ENCODE measurements at places on chromosomes 7 and 10.

DNA sequence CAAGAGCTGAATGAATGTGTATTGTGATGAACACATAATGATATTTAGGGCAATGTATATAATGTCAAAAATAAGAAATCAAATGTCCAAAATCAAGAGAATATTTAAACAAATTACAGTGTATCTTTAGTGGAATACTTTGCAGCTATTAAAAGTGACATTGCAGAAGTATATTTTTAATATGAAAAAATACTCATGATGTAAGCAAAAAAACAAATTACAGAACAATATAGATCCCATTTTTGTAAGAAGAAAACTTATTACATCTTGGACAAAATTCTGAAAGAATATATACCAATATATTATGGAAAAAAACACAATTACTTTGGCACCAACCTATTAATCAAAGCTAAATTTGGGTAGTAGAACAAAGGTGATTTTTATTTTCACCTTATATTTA lies 308.2 kb upstream of the NEBL start:
- DNase-seq = no peak

DNA sequence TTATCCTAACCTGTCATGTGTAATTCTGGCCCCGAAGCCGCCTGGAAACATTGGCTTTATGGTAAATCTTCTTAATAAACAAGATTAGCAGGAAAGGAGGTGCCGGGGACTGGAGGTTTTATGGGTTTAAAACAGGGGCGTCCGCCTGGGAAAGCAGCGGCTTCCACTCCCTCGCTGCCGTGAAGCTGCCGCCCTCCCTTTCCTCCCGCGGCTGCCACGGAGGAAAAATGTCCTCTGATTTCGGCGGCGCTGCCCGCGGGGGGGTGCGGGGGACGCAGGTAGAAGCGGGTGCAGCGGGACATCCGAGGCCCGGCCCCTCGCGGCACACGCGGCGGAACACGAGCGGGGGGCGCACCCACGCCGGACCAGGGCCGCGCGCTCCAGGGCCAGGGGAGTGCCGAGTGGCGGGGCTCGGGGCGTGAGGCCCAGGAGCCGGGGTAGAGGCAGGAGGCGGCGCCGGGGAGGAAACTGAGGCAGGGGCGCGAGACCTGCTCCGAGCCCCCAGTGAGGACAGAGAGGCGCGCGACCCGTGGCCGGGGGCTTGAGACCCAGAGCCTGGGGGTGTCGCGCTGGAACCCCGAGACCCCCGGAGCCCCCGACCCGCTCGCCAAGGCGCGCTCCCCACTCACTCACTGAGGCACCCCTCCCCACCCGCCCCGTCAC lies 993 bp downstream of the PTPRN2 start:
- no peak for DNase-seq

DNA sequence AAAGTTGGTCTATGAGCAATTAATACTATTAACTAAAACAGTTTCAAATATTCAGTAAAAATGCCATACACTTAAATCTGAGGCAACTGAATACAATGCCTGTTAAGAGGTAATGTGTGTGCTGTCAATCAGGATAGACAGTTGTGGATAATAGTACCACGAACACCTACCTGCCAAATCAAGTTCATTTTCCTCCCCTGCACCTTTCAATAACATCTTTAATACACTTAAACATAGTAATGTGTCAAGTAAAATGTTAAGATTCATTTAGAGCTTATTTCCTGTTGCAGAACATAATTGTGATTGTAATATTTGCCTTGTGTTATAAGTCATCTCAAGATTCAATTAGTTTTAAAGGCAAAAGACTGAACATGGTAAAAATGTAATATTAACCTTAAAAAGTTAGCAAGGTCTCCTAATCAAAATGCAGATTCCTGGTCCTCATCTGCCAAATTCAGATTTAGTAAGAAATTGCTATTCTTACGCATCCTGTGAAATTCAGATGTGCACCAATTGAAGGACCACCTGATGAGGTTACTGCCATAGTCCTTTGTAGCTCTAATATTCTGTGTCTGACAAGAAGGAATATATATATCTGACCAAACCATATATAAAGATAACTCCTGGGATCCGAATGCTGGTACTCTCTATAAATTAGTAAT lies 37.1 kb downstream of the COL1A2 start:
- no peak for DNase-seq

DNA sequence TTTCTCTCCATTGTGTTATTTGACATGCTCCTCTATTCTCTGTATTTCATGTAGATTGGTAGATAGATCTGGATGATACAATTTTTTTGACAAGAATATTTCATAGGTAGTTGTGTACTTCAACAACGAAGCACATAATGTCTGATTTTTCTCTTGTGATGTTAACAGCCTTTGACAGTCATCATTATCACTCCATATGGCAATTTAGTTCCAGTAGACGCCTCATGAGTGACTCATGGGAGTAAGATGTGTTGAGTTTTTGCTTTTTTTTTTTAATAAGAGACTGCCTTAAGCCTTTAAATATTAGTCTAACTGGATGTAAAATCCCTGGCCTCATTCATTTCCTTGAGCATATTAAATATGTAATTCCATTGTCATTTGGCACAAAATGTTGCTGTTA lies 123.5 kb upstream of the ZNF32 start:
- DNase-seq = no peak

GRCh38 chr7:36135700-36136099 lies 17.4 kb upstream of the EEPD1 start:
- no peak for DNase-seq

GRCh38 chr10:69382382-69383117 lies 34.2 kb downstream of the TACR2 start:
- DNase-seq = no peak

DNA sequence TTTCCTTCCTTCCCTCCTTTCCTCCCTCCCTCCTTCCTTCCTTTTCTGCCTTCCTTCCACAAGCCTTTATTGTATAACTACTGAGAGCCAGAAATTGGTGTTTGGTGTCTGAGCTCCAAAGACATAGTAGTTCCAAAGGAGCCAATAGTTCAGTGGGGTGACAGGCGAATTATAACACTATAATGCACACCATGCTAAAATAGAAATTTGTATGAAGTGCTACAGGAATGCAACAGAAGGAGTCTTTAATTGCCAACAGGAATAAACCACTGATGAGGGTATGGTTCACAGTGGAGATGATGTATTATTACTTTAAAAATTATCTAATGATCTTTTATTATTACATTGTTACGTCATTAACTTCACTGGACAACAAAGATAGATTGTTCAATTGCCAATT lies 158.8 kb upstream of the SP8 start:
- no peak for DNase-seq

DNA sequence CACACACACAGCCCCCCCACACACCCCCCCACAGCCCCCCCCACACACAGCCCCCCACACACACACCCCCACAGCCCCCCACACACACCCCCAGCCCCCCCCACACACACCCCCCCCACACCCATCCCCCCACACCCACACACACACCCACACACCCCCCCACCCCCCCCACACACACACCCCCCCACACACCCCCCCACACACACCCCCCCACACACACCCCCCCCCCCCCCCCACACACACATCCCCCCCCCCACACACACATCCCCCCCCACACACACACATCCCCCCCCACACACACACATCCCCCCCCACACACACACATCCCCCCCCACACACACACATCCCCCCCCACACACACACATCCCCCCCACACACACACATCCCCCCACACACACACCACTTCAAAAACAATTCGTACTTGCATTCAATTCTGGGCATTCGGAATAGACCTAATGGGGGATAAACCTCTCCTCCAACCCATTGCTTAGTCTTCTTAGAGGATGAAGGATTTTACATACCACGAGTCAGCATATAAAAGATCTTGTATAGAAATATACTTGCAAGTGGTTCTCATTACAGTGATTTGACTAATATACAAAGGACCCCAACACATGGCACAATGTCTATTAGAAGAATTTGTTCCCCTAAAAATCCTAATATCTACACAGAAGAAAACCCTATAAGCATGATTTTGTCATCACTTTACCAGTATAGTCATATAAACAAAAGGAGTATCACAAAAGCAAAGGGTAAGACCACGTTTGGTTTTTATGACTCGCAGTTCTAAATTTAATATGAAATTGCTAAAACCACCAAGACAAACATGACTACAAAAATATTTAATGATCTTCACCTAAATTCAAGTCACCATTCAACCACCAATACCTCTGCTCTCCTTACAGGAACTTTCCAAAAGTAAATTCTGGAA lies 80.9 kb downstream of the DIP2C start:
- DNase-seq = no peak

- DNase-seq = no peak
These were observed 152.4 kb downstream of the KIF20B start for GRCh38 chr10:89853781-89854191.

- peak; percentile 5 for DNase-seq
These were observed 766 bp downstream of the BAMBI start for GRCh38 chr10:28677888-28678686.

DNA sequence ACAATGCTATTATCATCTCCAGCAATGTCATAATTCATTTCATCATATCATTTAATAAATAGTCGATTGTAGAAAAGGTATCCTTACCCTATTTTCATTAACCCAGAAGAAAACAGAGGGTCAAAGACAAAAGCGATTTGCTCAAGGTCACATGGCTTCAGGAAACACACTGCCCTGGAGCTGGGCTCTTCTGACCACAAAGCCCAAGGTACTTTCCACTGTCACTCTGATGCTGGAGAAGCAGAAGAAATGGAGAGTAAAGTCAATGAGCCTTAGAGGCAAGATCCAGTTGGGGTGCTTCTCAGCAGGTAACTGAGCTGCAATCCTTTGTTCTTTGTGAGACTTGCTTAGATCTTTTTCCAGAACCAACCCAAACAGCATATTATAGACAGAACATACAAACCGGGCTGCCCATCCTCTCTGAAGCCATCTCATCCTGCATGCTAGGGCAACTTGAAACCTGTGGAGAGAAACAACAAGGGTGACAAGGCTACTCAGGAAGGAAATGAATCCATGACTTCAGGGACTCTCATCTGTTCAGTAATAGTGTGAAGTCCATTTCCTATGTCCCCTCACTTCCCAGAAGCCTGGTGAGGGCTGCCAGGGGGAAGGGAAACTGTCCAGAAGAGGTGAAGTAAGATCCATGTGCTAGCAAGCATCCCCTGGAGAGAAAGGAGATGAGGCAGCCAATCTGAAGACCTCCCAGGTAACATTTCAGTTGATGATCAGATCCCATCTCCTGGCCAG lies 148.6 kb upstream of the SVIL start:
- DNase-seq = no peak

DNA sequence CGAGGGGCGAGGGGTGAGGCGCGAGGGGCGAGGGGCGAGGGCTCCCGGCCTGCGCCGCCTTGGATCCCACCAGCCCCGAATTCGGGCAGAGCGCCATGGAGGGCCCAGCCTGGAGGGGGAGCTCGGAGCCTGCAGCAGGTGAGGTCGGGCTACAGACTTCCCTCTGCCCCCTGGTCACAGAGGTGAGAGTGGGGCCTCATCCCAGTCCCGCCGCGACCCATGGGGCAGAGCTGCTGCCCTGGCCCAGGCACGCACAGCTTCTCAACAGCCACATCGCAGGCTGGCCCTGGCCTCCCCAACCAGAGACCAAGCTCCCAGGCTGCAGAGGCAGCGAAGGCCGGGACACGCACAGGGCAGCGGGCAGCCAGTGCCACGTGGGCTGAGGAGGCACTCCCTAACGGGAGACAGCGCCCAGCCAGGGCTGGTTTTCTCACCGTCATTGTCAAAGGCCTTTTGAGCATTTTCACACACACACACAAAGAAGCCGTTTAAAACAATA lies 191.8 kb downstream of the PTPRN2 start:
- no peak for DNase-seq

DNA sequence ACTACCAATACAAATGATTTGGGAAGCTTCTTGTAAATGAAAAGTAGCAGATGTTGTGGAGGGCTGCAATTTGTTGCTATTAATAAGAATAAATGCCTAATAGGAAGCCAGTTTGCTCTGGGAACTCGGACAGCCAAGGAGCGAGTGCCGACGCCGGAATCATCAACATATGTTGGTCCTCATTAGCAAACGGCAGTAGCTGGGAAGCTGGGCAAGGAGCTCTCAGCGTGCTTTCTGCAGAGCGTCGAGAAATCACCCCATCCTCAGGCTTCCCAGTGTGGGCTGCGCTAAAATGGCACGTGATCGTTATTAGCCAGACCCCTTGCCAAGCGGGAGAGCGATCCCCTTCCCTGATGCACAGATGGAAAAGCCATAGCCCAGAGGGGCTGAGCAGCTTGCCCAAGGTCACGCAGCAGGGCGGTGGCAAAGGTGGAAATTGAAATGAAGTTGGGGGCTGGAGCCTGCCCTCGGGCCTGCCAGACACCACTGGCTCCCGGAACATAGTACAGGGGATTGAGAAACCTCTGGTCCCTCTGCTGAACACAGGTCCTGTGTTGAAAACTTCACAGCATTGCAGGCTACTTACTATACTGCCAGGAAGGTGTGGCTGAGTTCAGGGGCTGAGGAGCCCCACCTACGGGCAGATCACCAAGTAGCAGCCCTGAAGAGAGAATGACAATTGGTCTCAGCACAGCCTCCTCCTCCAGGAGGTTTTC lies 326.9 kb downstream of the PLXNA4 start:
- no peak for DNase-seq

GRCh38 chr10:123754123-123754522 lies 88.0 kb downstream of the GPR26 start:
- DNase-seq = no peak

DNA sequence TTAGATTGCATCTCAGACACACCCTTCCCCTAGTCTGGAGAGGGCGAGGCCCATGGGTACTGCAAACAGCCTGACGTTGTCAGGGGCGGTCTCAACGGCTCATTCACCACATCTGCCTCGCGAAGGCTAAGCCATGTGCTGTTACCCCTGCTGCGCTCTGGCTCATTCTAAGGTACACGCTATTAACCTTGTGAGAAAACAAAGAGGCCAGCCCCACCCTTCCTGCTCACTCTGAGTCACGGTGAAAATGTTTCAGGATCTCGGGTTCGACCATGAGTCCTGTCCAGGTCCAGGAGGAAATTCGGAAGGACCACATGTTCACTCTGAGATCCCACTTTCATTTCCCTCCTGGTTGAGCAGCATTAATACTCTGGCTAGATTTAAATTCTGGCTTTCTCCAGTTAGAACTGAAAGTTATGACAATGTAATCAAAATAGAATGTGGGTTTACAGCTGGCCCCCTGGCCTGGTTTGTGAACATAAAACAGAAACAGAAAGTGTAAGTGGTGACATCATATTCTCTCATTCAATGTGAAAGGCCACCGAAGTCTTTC lies 55.2 kb downstream of the EGFR start:
- DNase-seq = no peak

GRCh38 chr7:78563191-78563590 lies 764.6 kb downstream of the PHTF2 start:
- no peak for DNase-seq

DNA sequence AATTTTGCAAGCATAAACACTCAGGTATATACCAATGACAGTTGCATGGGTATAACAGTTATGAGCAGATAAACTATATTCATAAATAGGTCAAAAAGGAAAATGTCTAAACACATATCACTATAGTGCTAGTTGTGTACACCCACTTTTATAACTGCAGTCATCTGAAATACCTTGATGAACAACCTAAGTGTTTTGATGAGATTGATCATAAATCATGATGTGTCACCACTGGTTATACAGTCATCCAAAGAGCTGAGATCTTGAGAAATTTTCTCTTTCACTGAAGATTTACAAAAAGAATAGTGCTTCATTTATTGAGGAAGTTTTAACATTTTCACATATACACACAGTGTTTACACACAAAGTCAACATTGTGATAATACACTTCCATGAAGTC lies 78.6 kb upstream of the SLC25A13 start:
- no peak for DNase-seq

All from stimulated activated CD8-positive, alpha-beta memory T cell treated with anti-CD3 and anti-CD28 coated beads, Interleukin-12 subunit alpha, Interleukin-12 subunit beta, amount 100 ng/mL, for 4 hours (primary cell).